ENCODE measurements at places on chromosomes 16 and 17. TPM values are rescaled to one million over a fixed set of nuclear protein-coding genes. Genes with fewer than 3 reads are reported as not detected.

The KCNJ12 gene
- total RNA-seq, result not detected

The HSD17B1 gene
- 0.73 TPM for total RNA-seq

The KRTAP9-6 gene
- not detected for total RNA-seq

The FBXO39 gene
- 0.81 TPM for total RNA-seq

The YPEL3 gene
- 96.3 TPM for total RNA-seq

The CORO1A gene
- total RNA-seq, result 1,565 TPM

The GAS2L2 gene
- not detected for total RNA-seq

The RAP1GAP2 gene
- 24.9 TPM for total RNA-seq

The FOXC2 gene
- not detected for total RNA-seq

The WNK4 gene
- total RNA-seq, result 0.08 TPM

The ARHGDIG gene
- total RNA-seq, result not detected

The CDT1 gene
- total RNA-seq, result 104 TPM

The GAST gene
- not detected for total RNA-seq

The ODAD4 gene
- total RNA-seq, result 1.4 TPM

The SCARF1 gene
- total RNA-seq, result 4.8 TPM

The WIPI1 gene
- total RNA-seq, result 33.2 TPM

The PIRT gene
- total RNA-seq, result not detected

The PRSS21 gene
- 1.7 TPM for total RNA-seq

The MTSS2 gene
- total RNA-seq, result 28.0 TPM

The TTLL6 gene
- not detected for total RNA-seq

The FN3K gene
- 4.7 TPM for total RNA-seq

The HSPB9 gene
- total RNA-seq, result not detected

The ERBB2 gene
- 3.5 TPM for total RNA-seq

The ASGR1 gene
- 1.2 TPM for total RNA-seq

The ATP1B2 gene
- 0.17 TPM for total RNA-seq

The CEP20 gene
- total RNA-seq, result 35.3 TPM

The NAT9 gene
- 43.4 TPM for total RNA-seq

The TM4SF5 gene
- total RNA-seq, result not detected

The RARA gene
- 63.5 TPM for total RNA-seq

The ITGB3 gene
- 0.46 TPM for total RNA-seq

The KCNJ18 gene
- total RNA-seq, result not detected

The TOM1L1 gene
- not detected for total RNA-seq

The EIF5A gene
- 429 TPM for total RNA-seq

The TP53TG3B gene
- total RNA-seq, result not detected

The TBX21 gene
- total RNA-seq, result 10.8 TPM

The EVPLL gene
- total RNA-seq, result not detected

The ADAMTS18 gene
- not detected for total RNA-seq

The PABPN1L gene
- not detected for total RNA-seq

The SLC16A5 gene
- total RNA-seq, result 11.5 TPM

The RDM1 gene
- total RNA-seq, result 9.1 TPM

The IGF2BP1 gene
- not detected for total RNA-seq

The LITAFD gene
- not detected for total RNA-seq

The CD300H gene
- not detected for total RNA-seq

Data from activated naive CD4-positive, alpha-beta T cell treated with anti-CD3 and anti-CD28 coated beads, Interleukin-2, amount 10 ng/mL, durations not matched to agents 5 hours and 36 hours (primary cell).